ENCODE measurements at places on chromosomes 7 and 10.
A peak's percentile ranks its signal among the peaks of the same experiment; 100 is the strongest.

GRCh38 chr10:72164617-72165016 is 51.2 kb upstream of the ANAPC16 start:
- no peak overlapping the region for H3K4me3 ChIP-seq
- no peaks in the 10 kb centered on the region for H3K4me1 ChIP-seq
- H3K27ac ChIP-seq = no peak overlapping the region
- H3K27me3 ChIP-seq = no peaks in the 10 kb centered on the region
- DNase-seq = no peak
- peaks cover 55% of the 10 kb centered on the region for H3K36me3 ChIP-seq

DNA sequence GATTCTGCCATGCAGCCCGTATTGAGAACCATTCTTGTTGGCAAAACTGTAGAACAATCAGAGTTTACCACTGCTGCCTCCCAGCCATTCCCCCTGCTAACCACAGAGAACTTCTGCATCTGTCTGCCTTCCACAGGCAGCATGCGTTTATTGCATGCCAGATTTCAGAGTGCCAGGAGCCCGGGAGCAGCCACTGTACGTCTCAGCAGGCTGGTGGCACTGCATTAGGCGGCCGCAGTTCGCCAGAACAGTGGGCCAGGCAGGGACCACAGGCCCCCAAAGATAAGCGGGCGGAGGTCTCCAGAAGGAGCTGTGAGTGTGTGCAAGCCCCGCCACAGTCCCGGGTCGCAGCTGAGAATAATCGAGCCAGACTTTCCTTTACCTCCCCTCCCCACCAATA is 31.8 kb downstream of the ZNF467 start:
- peak; percentile 68 for DNase-seq
- no peaks in the 10 kb centered on the region for H3K27me3 ChIP-seq
- peaks cover 18% of the 10 kb centered on the region for H3K4me1 ChIP-seq
- H3K36me3 ChIP-seq = no peaks in the 10 kb centered on the region
- no peak overlapping the region for H3K4me3 ChIP-seq

- H3K27me3 ChIP-seq = no peaks in the 10 kb centered on the region
- no peak overlapping the region for H3K4me3 ChIP-seq
- peak overlapping the region; percentile 44 for H3K27ac ChIP-seq
- H3K36me3 ChIP-seq = no peaks in the 10 kb centered on the region
- DNase-seq = no peak
Observed at GRCh38 chr10:102299873-102300272, 54.5 kb downstream of the GBF1 start.

GRCh38 chr7:98357751-98358161 is 43.1 kb downstream of the BAIAP2L1 start:
- H3K27me3 ChIP-seq = no peaks in the 10 kb centered on the region
- H3K4me3 ChIP-seq = no peak overlapping the region

DNA sequence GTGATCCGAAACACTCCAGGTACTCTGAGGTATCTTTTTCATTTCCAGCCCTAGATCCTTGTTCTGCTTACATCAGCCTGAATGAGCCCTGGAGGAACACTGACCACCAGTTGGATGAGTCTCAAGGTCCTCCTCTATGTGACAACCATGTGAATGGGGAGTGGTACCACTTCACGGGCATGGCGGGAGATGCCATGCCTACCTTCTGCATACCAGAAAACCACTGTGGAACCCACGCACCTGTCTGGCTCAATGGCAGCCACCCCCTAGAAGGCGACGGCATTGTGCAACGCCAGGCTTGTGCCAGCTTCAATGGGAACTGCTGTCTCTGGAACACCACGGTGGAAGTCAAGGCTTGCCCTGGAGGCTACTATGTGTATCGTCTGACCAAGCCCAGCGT is 5.1 kb downstream of the OIT3 start:
- H3K4me1 ChIP-seq = no peaks in the 10 kb centered on the region
- H3K27ac ChIP-seq = no peak overlapping the region
- DNase-seq = no peak
- no peaks in the 10 kb centered on the region for H3K36me3 ChIP-seq

DNA sequence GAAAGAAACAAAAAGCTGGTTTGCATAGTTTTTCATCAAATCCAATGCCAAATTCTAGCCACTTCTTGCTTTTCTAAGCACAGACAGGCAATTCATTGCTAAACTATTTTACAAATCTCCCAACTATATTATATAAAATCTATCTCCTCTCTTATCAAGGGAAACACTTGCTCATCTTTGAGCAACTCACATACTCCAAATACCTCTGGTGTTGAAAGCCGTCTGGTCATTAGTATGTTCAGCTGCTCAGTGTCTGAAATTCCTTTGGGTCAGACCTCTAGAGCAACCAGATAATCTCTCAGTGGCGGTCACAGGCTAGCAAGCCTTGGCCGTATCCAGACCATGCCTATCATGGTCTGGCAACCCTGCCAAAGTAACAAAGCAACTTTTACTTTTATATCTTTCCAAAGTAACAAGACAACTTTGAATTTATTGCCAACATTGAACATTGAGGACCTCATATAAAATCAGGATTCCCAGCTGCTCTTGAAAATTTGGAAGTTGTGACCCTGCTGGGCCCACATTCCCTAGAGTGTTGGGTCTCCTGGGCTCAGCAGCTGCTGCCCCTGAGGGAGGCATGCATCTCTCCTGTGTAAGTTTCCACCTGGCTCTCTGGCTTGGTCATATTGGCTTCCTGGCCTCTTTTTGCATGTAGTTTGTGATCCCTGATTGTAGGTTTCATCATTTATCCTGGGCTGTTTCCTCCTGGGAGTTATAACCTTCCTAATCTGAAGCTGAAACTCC is 56.8 kb upstream of the LANCL2 start:
- no peak overlapping the region for H3K27ac ChIP-seq
- H3K4me3 ChIP-seq = no peak overlapping the region
- no peaks in the 10 kb centered on the region for H3K36me3 ChIP-seq
- DNase-seq = no peak
- H3K27me3 ChIP-seq = no peaks in the 10 kb centered on the region
- H3K4me1 ChIP-seq = no peaks in the 10 kb centered on the region

DNA sequence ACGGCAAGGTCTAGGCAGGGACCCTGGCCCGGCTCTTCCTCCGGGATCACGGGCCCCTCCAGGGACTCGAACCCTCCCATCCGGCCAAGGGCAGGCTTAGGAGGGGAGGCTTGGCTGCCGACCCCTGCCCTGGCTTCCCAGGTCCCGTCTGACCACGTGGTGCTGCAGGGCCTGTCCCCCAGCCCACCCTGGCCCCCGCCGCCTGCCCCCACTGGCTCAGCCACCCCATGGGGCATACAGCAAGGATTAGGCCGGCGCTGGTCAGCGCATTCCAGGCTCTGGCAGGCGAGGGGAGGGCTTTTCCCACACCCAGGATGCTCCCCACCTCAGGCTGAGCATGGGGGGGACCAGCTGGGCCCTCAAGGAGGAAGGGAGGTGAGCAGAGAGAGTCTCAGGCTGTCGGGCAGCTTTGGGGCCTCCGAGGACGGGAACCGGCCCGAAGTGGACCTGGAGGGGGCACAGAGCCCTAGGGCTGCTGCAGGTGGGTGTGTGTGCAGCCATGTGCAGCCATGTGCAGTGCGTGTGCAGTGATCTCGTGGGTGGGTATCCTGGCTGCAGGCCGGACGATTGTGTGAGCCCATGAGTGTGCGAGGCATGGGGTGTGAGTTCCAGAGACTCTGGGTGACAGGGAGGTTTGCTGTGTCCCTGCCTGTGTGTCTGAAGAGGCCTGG is 713 bp upstream of the GRIFIN start:
- no peak overlapping the region for H3K4me3 ChIP-seq
- H3K4me1 ChIP-seq = peaks cover 15% of the 10 kb centered on the region
- no peak overlapping the region for H3K27ac ChIP-seq
- H3K27me3 ChIP-seq = no peaks in the 10 kb centered on the region
- no peaks in the 10 kb centered on the region for H3K36me3 ChIP-seq

- no peak overlapping the region for H3K4me3 ChIP-seq
- DNase-seq = no peak
- no peaks in the 10 kb centered on the region for H3K36me3 ChIP-seq
- H3K4me1 ChIP-seq = no peaks in the 10 kb centered on the region
- H3K27me3 ChIP-seq = no peaks in the 10 kb centered on the region
Observed at GRCh38 chr7:77434570-77435275, 18.6 kb upstream of the GSAP start.

DNA sequence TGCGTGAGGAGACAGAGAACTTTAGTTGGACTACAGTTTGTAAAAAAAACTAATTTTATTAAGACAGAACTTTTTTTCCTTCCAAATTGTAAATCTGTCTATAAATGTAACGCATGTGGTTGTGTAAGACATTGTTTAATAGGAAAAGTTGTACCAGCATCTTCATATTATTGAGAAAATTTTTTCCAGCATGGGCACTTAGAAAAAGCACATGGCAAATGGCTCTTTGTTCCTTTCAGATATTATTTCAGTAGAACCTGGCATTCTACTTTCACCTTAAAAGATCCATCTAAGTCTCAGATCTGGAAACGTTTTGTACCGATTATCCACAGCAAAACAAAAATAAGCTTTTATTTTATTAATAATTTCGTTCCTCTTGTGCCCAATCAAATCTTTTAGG is 43.2 kb downstream of the ZRANB1 start:
- H3K4me3 ChIP-seq = no peak overlapping the region
- peaks cover 40% of the 10 kb centered on the region for H3K36me3 ChIP-seq
- no peaks in the 10 kb centered on the region for H3K4me1 ChIP-seq

DNA sequence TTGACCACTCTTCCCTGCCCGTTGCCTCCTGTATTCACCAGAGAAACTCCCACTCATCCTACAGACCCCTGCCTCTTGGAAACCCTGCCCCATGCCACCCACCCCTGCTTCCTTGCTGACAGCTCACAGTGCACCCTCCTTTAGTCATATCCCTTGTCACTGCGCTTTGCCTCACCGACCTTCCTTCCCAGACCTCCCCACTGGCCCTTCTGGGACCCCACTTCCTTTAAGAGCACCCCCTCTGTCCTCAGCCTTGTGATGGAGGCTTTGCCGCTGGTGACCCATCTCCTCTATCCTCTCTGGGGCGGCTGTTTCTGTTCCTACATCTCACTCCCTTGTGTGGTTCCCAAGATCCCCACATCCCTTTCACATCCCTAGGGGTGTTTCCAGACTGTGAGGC is 92.8 kb upstream of the ZMIZ1 start:
- no peak overlapping the region for H3K4me3 ChIP-seq
- no peaks in the 10 kb centered on the region for H3K36me3 ChIP-seq
- no peak for DNase-seq
- no peaks in the 10 kb centered on the region for H3K27me3 ChIP-seq

- H3K27ac ChIP-seq = no peak overlapping the region
- no peaks in the 10 kb centered on the region for H3K4me1 ChIP-seq
- no peak overlapping the region for H3K4me3 ChIP-seq
- peaks cover 6% of the 10 kb centered on the region for H3K27me3 ChIP-seq
- DNase-seq = peak; percentile 32
Observed at GRCh38 chr7:149229526-149229925, 9.9 kb upstream of the ZNF212 start.

DNA sequence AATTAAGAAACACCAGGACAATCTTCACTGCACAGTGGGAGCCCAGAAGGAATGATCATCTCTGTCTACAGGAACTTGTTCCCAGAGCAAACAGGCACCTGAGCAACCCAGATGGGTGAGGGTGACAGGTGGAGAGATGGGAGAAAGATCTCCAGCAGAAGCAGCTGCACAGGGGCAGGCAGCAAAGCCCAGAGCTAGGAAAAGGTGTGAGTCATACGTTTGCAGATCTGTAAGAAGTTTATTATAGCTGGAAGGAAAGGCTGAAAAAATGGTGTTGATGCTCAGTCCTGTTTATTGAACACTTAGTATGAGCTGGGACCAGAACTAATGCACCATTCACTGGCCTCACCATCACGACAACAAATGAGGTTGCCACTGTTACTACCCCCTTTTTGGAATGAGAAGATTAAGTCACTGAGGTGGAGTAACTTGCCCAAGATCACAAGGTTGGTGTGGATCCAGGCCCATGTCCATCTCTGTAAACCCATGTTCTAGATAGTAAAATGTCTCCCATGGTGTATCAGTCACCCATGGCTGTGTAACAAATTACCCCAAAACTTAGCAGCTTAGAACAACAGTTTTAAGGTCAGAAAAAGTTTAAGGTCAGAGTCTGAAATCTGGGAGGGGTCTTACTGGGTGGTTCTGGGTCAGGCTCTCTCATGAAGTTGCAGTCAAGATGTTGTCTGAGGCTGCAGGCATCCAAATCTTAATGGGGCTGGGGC is 506.9 kb downstream of the RPS24 start:
- no peaks in the 10 kb centered on the region for H3K36me3 ChIP-seq
- H3K4me1 ChIP-seq = no peaks in the 10 kb centered on the region
- no peak for DNase-seq
